ENCODE measurements at places on chromosomes 1 and 21.

GRCh38 chr1:13700521-13701270 lies 708 bp downstream of the PRDM2 start:
- H3K36me3 ChIP-seq: no peaks in the 10 kb centered on the region
- DNase-seq: no peak
- H3K4me3 ChIP-seq: peak overlapping the region; percentile 97
- H3K27me3 ChIP-seq: no peaks in the 10 kb centered on the region

DNA sequence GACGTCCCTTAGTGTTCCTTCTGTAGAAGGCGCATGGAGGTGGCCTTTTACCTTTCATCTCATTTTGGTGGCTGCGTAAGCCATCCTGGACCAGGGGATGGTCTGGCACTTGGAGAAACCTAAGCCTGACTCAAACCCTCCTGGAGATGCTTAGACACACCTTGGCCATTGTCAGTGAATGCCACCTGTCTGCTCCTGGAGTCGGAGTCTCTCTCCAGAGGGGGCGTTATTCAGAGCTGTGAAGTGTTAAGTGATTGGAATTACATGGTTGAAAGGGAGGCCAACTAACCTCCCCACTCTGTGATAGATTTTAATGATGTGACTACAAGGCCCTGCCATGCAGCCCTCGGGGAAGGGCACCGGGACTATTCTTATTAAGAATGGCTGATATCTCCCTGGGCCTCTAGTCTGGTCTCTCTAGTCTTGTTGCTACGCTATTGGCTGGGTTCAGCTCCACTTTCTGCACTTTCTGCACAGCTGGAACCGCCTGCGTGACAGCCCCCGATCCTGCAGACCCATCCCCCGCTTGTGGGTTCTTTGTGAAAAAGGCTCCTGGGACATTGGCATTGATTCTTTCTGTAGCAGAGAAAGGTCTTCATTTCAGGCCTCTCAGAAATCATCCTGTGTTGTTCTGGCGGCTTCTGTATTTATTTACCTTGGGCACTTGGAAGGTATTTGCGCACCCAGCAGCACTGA lies 4.2 kb downstream of the RASSF5 start:
- DNase-seq: no peak
- no peak overlapping the region for H3K4me3 ChIP-seq
- peaks cover 14% of the 10 kb centered on the region for H3K4me1 ChIP-seq
- H3K36me3 ChIP-seq: no peaks in the 10 kb centered on the region

DNA sequence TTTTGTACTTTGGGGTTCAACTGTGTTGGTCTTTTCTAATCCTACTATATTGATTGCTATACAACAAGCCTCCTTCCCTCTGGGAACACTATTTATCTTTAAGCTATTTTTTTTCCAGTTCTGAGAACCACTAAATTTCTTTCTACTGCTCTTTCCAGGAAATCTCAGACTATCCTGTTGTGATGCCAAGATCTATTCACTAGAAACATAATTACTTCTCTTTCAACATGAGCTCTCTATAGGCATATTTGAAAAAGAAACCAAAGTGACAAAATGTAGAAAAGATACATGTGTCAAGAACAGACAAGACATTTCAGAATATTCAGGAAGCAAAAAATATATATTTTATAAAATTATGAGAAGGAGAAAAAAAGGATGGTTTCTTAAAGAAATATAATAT lies 82.9 kb downstream of the SLC44A5 start:
- no peak for DNase-seq
- H3K4me1 ChIP-seq: peaks cover 1% of the 10 kb centered on the region
- H3K27me3 ChIP-seq: no peaks in the 10 kb centered on the region
- H3K27ac ChIP-seq: no peak overlapping the region
- H3K4me3 ChIP-seq: no peak overlapping the region

DNA sequence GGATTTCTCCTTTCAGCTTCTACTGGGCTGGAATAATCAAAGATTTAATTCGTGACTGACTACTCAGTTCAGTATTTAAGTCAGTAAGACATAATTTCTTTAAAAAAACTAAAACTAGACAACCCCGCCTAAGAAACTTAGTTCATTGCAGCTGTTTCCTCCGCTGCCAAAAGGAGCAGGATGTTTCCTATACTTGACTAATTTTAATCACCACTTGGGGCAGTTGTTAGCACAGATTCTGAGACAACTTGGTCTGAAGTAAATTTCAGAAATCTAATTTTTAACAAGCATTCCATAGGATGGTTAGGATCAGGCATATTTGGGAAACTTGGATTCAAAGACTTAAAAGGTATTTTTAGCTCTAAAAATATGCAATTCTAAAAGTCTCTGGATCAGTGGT lies 34.0 kb downstream of the EPRS1 start:
- peaks cover 3% of the 10 kb centered on the region for H3K4me1 ChIP-seq
- no peak overlapping the region for H3K4me3 ChIP-seq
- peak overlapping the region; percentile 69 for H3K27ac ChIP-seq
- H3K27me3 ChIP-seq: no peaks in the 10 kb centered on the region
- DNase-seq: no peak
- peaks cover 8% of the 10 kb centered on the region for H3K36me3 ChIP-seq

DNA sequence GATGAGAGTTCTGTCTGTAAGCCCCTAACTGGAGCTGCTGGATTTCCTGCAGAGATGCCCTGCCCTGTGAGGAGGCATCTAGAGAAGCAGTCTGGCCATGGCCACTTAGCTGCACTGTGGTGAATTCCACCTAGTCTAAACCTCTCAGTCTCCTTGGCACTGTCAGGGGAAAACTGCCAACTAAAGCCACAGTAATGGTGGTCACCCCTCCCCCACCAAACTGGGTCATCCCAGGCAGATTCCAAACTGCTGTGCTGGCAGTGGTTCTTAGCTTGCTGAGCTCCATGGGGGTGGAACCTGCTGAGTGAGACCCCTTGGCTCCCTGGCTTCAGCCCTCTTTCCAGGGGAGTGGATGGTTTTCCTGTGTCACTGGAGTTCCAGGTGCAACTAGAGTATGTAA lies 740.6 kb downstream of the RWDD3 start:
- no peaks in the 10 kb centered on the region for H3K27me3 ChIP-seq
- no peaks in the 10 kb centered on the region for H3K36me3 ChIP-seq
- DNase-seq: no peak
- no peak overlapping the region for H3K27ac ChIP-seq
- H3K4me3 ChIP-seq: no peak overlapping the region

- no peaks in the 10 kb centered on the region for H3K27me3 ChIP-seq
- DNase-seq: no peak
- peak overlapping the region; percentile 76 for H3K4me3 ChIP-seq
- peak overlapping the region; percentile 88 for H3K27ac ChIP-seq
- H3K4me1 ChIP-seq: peaks cover 6% of the 10 kb centered on the region
- no peaks in the 10 kb centered on the region for H3K36me3 ChIP-seq
These were observed 14.7 kb upstream of the BOLA1 start for GRCh38 chr1:149884433-149885338.

GRCh38 chr1:67886076-67886475 lies 52.8 kb upstream of the GNG12 start:
- no peak overlapping the region for H3K27ac ChIP-seq
- no peaks in the 10 kb centered on the region for H3K27me3 ChIP-seq
- no peak for DNase-seq
- H3K36me3 ChIP-seq: no peaks in the 10 kb centered on the region
- no peaks in the 10 kb centered on the region for H3K4me1 ChIP-seq

DNA sequence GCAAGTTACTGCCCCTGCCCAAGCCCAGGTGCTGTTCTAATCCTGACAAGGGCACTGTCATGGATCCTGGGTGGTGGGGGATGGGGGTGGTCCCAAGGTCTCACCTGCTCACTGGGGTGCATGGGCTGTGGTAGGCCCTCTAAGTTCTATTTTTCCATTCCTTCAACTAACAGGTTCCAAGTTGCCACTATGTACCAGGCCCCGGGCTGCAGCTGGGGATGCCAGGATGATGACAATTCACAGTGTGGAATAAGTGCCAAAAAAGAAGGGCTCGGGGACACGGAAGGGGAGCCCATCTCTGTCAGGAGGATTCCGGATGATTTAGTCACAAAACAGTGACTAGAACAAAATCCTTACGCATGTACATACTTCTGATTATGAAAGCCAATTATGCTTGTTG lies 76.0 kb downstream of the STUM start:
- no peak overlapping the region for H3K4me3 ChIP-seq
- H3K27me3 ChIP-seq: no peaks in the 10 kb centered on the region
- H3K36me3 ChIP-seq: no peaks in the 10 kb centered on the region
- peaks cover 14% of the 10 kb centered on the region for H3K4me1 ChIP-seq

DNA sequence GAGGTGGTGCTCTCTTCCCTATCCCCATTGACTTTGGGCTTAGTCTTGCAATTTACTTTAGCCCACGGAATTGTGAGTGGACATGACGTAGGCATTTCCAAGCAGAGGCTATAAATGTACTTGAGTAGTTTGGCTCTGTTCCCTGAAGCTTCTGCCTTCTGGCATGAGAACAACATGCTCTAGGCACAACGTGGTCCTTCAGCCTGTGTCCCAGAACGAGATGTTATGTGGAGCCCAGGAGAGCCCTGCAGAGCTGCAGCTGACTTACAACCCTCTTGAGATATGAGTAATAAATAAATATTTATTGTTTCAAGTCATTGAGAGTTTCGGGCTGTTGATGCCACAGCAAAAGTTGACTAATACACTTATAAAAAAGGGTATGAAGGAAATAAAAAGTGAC lies 105.2 kb upstream of the HMGB4 start:
- H3K4me1 ChIP-seq: peaks cover 17% of the 10 kb centered on the region
- H3K4me3 ChIP-seq: no peak overlapping the region
- DNase-seq: no peak
- H3K36me3 ChIP-seq: no peaks in the 10 kb centered on the region

DNA sequence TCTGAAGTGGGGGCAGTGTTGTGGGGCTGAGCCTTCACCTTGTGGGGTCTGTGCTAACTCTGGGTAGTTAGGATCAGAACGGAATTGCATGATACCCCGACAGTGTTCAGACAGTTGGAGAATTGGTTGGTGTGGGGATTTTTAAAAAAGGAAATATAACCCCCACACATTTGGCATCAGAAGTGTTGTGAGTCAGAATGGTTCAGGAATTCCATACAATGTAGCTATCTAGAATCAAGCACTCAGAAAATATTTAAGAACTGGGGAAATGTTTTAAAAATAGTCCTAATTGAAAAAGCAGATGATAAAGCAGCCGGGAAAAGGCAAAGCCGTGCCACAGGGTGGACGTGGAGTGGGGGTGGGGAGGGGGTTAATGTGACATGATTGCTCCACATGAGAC lies 6.5 kb upstream of the S100A7 start:
- no peaks in the 10 kb centered on the region for H3K36me3 ChIP-seq
- no peak overlapping the region for H3K4me3 ChIP-seq
- no peaks in the 10 kb centered on the region for H3K27me3 ChIP-seq
- H3K27ac ChIP-seq: no peak overlapping the region

DNA sequence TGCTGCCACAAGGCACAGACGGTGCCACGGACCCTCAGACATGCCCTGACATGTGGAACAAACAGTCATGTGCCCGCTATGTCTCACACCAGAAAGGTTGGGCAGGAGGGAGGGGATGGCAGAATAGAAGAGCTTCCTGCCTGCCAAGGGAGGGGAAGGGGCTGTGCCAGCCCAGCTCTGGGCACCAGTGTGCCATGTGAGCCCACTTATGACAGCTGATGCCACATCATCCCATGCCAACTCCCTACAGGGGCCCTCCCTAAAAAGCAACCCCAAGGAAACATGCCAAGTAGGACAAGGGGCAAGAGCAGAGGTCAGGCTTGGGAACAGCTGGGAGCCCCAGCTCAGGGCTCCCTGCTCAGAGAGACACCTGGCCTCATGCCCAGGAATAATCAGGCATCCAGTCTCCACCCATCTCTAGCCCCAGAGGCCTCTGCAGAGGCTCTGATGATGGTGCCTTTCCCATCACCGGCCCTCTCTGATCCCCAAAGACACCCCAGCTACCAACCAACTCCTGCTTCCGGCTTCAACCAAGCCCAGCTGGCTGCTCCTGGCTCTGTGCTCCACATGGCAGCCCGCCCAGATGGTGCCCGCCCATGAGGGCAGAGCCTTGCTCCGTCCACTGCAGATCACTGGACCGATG lies 10.3 kb downstream of the ADGRB2 start:
- no peak for DNase-seq
- H3K27me3 ChIP-seq: no peaks in the 10 kb centered on the region
- H3K4me3 ChIP-seq: no peak overlapping the region

GRCh38 chr21:32278518-32279376 lies at the start of gene MIS18A:
TSS of gene MIS18A (minus strand) at chr21:32279049. CDS start at chr21:32279014, 35 bp downstream.
- no peaks in the 10 kb centered on the region for H3K36me3 ChIP-seq
- no peaks in the 10 kb centered on the region for H3K27me3 ChIP-seq
- H3K4me3 ChIP-seq: peak within 1 kb of the TSS; percentile 90

All from thoracic aorta (tissue), 2 donors.